ENCODE measurements at places on chromosomes 2 and 18.
A peak's percentile ranks its signal among the peaks of the same experiment; 100 is the strongest.

- DNase-seq, result no peak
Measured at GRCh38 chr2:43343573-43344304, 117.3 kb upstream of the ZFP36L2 start.

DNA sequence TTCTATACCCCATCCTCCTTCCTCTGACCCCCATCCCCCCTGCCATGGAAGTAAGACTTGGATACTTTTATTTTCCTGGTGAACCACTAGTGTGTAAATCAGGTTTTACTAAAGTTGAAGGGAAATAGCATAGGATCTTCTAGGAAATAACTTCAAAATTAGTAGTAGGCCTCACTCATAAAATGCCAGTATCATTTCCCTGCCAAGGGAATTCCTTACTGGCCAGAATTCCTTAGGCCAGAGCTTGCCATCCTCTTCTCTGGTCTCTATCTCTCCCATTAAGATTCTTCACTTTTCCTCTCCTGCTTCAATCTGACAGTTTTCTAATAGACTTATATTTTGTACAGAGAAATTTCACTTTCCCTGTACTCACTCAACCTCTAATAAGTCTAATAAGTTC lies 322.8 kb upstream of the TANK start:
- DNase-seq, result no peak

- no peak for DNase-seq
Measured at GRCh38 chr2:16126517-16127275, 186.3 kb downstream of the MYCN start.

GRCh38 chr2:48508461-48509124 lies 21.4 kb upstream of the STON1 start:
- DNase-seq, result no peak

DNA sequence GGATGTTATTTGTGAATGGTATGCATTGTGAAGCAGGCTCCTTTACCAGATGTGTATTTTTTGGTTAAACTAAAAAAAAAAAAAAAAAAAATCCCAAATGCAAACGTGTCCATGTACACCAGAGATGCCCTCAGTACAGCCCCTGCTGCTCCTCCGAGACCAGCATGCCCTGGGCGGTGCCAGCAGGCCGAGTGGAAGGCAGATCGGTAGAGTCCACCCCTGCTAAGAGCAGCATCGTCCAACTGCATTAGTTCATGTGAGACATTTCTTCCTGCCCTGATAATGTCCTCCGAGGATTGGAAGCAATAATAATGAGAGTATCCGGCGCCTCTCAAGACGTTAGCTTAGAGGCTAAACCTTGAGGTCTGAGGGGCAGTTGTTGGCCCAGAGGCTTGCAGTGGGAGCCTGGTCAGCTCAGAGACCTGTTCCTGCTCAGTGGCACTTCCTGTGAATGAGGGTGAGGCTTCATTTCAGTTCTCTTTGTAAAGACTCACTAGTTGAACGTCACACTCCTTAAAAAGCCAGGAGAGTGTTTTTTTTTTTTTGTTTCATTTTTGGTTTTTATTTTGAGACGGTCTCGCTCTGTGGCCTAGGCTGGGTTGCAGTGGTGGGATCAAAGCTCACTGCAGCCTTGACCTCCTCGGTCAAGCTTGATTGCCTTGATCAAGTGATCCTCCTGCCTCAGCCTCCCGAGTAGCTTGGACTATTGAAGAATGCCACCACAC lies 5.6 kb downstream of the SLC66A3 start:
- DNase-seq, result no peak

DNA sequence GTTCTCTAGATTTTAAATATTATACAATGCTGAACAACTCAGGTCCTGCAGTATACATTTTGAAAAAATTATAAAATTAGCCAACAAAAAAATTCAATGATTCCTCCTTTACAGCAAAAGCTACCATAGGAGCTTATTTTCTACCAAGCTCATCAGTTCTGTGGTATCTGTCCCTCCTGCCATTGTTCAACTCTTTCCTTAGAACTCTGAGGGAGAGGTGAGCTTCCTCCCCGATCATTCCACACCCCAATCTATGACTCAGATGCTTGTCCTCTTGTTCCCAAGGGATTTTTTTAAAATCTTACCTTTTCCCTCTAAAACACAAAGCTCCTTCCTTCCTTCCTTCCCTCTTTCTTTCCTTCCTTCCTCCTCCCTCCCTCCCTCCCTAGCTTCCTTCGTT lies 13.5 kb downstream of the DPP4 start:
- DNase-seq, result no peak

DNA sequence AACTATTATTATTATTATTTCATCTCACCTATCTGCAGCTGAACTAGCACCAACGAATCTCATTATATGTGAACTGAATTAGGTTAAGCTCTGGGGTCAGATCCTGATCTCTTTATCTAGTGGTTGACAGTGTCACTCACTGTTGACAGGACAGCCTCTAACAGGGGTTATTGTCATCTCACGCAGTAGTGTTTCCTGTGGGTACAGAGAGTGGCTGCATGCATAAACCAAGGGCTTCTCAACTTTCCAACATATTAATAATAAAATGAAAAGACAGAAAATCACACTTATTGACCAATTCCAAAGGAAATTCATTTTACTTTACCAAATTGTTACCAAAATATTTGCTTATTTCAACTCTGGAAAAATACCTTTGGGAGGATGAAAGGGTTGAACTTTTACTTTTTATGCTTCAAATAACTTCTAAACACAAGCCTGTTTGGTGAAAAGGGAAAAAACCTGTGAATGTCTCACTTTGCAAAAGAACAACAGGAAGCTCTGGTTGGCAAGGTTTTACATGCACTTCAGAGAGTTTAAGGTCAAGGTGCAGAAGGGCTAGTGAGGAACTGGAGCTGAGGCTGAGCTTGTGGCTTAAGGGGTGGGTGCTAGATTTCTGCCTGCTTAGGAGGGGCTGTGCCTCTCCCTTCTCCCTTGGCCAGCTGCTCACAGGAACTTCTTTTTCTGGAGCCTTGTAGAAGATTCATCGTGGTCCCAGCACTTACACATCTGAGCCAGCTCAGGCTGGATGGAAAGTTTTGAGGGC lies 72.6 kb downstream of the CTAGE1 start:
- no peak for DNase-seq

- DNase-seq, result no peak
Measured at GRCh38 chr2:45242161-45242741, 233.0 kb upstream of the SIX2 start.

- DNase-seq, result peak; percentile 71
Measured at GRCh38 chr2:191675807-191676721, 1.9 kb upstream of the NABP1 start.

DNA sequence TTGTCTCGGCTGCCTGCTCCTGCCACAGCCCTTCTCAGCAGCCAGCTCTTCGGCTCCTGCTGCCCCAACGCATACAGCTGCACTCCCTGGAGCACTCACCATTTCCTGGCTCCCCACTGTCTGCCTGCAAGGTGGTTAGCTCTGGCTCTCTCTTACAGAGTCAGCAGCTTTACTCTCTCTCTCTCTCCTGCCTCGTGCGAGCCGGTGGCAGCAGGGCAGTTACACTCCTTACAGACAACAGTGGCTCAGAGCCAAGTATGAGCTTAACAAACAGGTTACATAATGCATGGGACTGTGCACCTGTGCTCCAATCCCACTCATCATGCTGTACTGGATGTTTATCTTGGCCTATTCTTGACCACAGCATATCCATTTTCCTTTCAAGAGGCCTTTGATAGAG lies 47.4 kb upstream of the DNAJC10 start:
- DNase-seq, result no peak

DNA sequence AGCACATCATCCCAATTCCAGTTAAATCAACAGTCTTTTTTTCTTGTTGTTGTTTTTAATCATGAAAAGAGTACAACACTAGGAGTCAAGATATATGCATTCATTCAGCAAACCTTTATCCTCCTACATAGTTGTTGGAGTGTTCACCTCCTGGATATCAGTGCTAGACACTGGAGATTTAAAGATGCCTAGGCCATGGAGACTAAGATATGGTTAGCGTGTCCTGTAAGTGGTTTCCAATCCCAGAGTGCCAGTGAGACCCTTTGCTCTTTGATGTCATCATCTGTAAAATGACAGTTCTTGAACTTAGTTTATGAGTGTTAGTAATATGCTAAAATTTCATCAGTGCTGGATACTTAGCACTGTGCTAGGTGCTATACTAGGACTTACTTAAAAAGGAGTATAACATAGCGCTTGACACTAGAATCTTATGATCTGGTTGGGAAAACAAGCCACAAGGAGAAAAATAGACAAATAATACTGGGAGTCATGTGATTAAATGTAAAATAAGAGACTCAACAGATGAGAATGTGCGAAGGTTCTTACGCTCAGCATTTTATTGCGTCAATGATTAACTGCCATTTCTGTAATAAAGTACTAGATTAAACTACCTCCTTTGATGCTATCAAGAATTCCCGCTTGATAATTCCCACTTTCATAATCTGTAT lies 31.5 kb downstream of the BABAM2 start:
- DNase-seq, result no peak

DNA sequence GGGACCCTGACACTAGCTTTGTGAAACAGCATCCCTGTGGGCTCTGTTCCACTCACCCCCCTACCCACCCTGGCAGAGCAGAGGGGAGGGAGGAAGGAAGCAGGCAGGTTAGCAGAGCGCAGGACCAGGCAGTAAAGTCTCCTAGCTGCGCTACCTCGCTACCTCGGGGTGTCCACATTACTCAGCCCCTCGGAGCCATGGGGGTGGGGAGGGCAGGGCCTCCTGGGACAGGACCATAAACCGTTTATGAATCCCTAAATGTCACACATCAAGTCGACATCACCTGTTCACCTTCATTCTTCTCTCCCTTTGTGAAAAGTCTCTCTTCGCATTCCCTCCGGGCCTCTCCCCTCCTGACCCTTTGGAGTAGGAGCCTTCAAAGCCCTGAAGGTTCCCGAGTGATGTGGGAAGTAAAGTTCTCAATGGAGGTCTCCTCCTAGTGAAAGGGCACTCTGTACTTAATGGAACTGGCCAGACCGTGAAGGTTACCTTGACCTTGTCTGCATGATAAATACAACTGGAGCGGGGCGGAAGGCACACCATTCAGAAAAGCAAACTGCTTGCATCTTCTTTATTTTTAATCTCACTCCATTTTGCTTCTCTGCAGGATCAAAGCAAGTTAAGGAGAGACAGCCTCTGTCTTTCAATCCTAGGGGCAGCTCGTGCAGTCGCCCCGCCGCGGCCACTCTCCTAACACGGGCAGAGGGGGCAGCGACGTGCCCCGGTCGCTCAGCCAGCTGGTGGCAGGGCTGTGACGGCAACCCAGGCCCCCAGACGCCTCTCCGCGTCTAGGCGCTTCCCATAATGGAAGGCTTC lies 23.7 kb upstream of the SMAD7 start:
- no peak for DNase-seq

GRCh38 chr2:232460171-232460570 lies 4.2 kb downstream of the ALPI start:
- no peak for DNase-seq

DNA sequence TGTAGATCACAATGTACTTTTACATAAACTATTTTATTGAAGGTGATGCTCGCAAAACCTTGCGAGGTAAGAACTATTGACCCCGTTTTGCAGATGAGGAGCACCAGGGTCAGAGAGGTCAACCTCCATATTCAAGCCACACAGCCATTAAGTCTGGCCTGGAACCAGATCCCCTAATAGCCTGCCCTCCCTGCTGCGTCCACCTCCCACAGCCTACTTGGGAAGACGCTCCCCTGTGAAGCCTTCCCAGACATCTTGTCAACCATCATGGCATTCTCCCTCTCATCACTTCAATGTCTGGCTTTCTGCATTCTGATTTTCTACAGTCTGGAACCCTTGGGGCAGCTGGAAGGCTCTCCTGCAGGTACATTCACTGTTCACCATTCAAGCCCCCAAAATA lies 101.0 kb downstream of the TTC32 start:
- DNase-seq, result no peak

DNA sequence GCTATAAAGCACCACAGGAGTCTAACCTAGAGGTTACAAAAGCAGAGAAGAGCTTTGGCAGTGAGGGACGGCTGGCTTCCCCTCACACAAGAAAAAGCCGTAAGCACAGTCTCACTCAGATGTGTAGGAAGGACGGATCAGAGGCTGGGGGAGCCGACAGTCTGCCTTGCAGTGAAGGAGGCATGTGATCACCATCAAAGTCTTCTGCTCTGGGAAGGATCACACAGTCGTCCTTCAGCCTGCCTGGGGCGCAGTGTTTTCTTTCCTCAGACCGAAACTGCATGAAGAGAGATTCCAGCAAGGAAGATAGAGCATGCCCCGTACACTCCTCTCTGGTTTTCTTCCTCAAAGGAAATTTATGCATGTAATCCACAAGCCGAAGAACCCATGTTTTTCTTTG lies 24.1 kb downstream of the GATA6 start:
- DNase-seq, result no peak

GRCh38 chr18:23460285-23461273 lies 7.5 kb downstream of the RIOK3 start:
- DNase-seq, result no peak

DNA sequence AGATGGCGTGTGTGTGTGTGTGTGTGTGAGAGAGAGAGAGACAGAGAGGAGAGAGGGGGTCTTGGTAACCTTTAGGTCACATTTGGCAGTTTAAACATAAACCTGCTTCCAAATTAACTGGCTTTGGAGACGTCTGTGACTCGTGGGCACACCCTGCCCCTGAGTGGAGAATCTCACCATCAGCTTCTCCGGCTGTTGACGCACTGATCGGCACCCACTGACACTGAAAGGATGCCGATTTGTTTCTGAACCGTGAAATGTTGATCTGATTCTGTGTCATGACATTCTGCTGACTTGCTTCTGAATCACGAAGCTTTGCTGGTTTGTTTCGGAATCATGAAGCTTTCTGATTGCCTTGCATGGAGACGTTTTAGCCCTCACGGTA lies 114.7 kb downstream of the RTP5 start:
- DNase-seq, result no peak

GRCh38 chr2:28343184-28343942 lies 49.3 kb upstream of the FOSL2 start:
- no peak for DNase-seq

DNA sequence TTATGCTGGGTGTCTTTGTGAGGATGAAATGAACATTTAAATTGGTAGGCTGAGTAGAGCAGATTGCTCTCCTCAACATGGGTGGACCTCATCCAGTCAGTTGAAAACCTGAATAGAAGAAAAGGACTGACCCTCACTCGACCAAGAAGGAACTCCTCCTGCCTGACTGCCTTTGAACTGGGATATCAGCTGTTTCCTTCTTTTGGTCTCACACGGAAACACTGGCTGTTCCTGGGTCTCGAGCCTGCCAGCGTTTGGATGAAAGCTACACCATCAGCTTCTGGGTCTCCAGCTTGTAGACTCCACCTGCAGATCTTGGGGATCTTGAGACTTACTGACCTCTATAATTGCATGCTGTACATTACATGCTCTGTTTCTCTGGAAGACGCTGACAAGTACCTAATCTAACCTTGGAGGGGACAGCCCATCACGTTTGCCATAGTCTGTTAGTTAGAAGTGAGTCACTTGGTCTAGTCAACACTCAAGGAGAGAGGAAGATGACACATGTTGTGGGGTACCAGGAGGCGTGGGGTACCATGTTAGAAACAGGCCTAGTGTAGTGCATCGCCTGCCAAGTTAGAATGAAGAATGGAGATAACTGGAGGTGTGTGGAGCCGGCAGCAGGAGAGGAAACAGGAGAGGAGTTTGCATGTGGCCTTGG lies 267.0 kb downstream of the MREG start:
- DNase-seq, result no peak
